ENCODE measurements at places on chromosomes 16 and 17.

- DNase-seq: no peak
These were observed 8.7 kb downstream of the PDE6G start for GRCh38 chr17:81647640-81648012.

- DNase-seq: no peak
These were observed 507 bp downstream of the COA3 start for GRCh38 chr17:42798011-42798382.

DNA sequence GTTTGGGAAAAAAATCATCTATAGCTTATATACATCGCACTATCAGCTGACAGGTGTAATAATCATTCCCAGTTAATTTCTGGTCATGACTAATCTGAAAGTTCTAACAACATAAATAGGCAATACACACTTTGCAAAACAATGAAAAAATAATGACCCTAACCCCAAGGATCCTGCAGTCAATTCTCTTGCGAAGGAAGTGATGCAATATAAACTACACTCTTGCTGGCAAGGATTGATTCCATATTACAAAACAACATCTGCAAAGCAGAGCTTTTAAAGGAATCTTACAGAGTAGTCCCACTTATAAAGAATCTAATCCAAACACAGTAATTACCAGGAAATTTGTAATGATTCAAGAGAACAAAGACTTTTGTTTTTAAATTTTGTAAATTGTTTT lies 73.4 kb downstream of the MYO1D start:
- DNase-seq: no peak

GRCh38 chr16:88938777-88939244 lies 38.2 kb downstream of the CBFA2T3 start:
- DNase-seq: no peak

- DNase-seq: no peak
These were observed 37.7 kb downstream of the PLCG2 start for GRCh38 chr16:81816793-81817210.

GRCh38 chr17:7850701-7851437 lies 4.0 kb upstream of the TMEM88 start:
- DNase-seq: no peak

DNA sequence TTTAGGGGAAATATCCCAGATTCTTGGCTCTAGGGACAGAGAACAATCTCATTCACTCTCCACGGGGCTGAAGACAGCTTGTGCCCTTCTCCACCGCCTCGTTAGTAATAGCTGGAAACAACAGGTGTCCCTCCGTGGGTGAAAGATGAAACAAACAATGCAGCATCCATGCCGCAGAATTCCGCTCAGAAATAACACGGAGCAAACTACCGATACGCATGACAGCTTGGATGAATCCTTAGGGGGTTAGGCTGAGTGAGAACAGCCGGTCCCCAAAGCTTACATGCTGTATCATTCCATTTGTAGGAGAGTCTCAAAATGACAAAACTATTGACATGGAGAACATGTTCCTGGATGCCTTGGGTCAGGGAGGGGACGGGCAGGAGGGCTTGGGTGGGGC lies 29.4 kb upstream of the CACNG1 start:
- no peak for DNase-seq

- DNase-seq: no peak
These were observed 108.4 kb downstream of the SYCE1L start for GRCh38 chr16:77307426-77308162.

DNA sequence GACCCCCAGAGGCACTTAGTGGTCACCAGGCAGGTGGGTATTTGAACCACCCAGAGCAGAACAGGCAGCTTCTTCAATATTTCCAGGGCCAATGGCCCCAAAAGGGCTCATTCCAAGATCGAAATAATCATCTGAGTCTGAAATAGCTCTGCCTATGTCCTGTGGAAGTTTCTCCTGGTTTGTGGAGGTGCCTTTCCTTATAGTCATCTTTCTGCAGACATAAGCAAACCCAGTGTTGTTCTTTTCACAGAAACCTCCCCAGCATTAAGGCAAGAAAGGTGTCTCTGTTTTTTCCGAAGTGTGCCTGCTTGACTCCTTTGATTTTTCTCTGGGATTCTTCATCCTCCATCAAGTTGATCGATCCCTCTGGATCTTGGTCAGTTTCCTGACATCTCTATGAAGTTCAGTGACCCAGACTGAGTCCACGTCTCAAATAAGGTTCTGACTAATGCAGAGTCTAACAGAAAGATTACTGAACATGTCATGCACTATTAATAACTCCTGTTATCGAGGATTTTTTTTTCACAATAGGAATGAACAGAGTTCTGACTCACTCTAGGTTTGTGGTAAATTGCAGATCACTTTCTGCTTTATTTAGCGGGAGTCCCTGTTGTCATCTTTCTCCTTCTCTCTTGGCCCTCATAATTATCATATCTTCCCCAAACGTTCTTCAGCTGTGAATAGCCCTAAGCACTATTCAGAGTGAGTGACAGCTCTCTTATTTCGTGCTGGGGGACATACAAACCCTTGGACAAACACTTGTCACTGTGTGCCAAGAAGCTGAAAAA lies 1.5 kb downstream of the LRRC3C start:
- no peak for DNase-seq

DNA sequence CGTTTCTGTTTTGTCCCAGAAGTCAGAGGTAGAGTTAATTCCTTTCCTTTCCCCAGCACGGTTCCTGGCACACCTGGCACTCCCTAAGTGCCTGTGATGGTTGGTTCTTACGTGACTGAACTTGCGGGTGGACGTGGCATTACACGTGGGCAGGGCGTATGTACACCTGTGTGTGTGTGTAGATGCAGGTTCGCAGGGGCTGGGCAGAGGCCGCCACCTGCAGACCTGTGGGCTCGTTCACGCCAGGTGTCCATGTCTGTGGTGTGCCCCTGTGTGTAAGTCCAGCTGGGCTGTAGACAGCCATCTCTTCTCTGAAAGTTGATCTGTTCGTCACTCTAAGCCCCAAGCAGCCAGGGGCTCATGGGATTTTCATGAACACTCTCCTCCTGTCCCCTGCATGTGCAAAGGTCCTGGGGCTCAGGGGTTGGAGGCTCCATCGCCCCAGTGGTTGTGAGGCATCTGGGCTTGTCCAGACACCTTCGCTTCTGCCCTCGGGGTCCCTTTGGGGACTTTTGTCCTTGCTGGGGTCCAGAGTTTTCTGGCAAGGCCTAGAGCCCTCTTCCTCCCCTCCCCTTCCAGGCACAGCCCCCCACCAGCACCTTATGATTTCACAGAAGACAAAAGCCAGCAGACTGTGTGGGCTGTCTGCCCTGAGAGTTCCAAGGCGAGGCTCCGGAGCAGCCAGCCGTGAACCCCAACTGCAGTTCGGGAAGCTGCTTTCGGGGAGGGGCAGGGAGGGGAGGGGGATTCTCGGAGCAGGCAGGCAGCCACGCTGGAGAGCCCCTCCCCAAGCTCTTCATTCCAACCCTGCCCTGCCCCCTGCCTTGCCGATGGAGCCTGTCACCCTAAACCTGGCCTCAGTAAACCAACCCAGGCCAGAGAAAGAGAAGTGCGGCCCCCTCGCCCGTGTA lies 5.4 kb upstream of the FSCN2 start:
- DNase-seq: no peak

GRCh38 chr16:2040787-2041522 lies 6.7 kb downstream of the NTHL1 start:
- peak; percentile 87 for DNase-seq

DNA sequence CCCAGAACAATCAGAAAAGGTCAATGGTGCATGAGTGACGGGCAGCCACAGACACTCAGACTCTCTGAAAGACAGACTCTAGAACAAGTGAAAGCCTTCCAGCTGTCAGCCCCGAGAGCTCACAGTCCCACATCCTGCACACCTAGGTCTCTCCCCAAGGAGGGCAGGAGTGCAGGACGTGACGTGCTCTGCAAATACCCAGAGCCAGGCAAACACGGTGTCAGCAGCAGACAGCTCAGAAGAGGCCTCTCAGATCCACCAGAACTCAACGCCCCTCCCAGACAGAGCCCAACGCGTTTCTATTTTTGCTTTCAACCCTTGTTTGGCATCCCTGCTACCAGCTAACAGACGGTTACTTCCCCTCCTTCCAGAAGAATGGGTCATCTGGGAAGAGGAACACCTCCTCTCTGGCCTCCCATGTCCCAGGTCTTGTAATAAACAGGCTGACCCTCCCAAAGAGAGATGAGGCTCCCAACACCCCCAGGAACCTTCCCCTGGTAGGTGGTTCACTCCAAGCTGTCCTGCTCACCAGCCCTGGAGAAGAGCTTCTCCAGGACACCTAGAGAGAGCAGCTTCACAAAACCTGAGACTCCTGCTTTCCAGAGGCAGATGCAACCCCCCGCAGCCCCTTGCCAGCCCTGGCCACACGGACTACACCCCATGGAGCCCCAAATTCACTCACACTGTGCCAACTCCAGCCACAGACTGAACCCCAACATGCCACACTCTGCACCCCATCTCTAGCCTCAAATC lies 7.6 kb downstream of the PITPNM3 start:
- DNase-seq: no peak

DNA sequence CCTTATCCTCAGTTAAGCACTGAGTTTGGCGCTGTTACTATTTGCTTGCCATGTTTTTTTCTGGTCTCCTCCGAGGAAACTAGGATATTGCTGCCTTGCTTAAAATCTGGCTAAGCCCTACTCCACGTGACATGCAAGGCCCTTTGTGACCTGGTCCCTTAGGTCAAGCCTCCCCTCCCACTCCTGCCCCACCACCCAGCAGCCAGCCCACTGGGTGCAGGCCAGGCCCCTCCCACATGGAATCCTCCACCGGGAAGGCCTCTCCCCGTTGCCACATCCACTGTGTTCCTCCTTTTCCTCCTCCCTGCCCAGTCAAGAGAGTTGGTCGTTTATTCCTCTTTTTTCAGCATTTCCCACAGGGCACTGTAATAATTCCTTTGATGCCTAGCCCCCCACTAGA lies 16.2 kb downstream of the PSMD3 start:
- no peak for DNase-seq

DNA sequence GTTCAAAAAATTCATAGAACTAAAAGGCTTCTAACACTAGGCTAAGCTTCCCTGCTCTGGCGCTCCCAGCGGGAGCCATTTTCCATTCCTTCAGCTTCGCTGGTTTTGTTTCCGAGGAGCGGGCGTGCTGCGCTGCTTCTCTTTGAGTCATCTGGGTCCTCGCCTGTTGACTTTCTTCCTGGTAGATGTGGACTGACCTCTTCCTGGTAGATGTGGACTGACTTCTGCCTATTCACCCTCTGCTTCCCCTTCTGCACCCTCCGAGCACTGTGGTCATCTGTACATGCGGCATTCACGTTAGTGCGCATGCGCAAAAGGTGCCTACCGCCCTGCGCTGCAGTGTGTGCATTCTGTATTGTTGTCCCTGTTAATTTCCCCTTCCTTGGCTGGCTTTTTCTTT lies 40.8 kb upstream of the SEC14L1 start:
- no peak for DNase-seq

All from NCI-H1417 (cell line).